ENCODE measurements at places on chromosomes 16 and 17.

GRCh38 chr17:44105941-44106340 lies 17.5 kb downstream of the HDAC5 start:
- DNase-seq, result peak; percentile 48

- no peak for DNase-seq
These were observed 3.7 kb upstream of the DPEP2 start for GRCh38 chr16:68003031-68003430.

DNA sequence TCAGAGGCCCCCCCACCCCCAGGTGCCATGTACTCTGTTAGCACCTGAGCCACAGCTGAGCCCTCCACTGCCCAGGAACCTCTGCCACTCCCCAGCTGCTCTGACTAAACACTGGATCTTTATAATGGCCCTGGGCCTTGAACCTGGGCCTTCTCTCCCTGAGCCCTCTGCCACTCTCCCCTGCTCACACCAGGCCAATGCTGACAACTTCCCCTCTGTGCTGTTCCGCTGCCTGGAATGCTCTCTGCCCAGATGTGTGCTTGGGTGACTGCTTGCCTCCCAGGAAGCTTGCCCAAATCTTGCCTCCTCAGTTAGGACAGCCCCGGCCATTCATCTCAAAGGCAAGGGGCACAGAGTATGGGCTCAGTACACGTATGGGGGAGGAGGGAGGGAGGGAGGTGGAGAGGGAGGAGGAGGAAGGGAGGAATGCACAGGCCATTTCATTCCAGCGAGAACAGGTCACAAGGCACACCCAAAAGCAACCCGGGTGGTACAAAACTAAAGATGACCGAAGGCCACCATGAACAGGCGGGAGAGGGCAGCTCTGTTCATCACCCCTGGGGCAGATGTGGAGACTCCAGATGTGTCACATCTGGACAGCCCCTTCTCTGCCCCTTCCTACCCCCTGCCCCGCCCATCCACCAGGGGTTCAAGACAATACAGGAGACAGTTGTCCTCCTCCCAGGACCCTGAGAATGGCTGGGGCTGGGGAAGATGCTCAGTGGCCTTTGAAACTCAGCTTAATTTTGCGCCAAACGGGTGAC lies 15.3 kb upstream of the TNFRSF13B start:
- DNase-seq, result no peak

DNA sequence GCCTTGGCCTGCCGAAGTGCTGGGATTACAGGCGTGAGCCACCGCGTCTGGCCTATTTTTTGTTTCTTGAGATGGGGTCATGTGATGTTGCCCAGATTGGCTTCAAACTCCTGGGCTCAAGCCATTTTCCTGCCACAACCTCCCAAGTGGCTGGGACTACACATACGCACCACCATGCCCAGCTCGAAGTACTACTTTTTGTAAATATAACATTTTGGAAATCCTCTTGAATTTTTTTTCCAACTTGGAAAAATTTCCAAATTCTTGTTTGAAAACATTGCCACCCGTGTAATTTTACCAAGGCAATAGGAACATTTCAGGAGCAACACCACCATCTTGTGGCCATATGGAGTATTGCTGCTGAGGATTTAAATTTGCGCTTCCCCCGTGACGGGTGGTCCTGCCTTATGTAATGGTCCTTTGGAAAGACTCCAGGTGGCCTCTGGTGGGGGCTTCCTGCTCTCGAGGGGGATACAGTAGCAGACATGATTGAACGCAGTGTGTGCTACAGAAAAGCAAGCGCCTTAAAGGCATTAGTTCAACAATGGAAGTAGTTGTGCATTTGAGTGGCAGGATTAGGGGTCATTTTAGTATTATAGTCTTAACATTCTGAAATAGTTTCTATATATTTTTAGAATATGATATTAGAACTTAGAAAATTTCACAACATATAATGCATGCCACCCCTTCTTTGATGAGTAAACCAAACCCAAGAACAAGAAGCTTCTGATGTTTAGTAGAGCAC lies 8.0 kb downstream of the FLYWCH1 start:
- peak; percentile 72 for DNase-seq

DNA sequence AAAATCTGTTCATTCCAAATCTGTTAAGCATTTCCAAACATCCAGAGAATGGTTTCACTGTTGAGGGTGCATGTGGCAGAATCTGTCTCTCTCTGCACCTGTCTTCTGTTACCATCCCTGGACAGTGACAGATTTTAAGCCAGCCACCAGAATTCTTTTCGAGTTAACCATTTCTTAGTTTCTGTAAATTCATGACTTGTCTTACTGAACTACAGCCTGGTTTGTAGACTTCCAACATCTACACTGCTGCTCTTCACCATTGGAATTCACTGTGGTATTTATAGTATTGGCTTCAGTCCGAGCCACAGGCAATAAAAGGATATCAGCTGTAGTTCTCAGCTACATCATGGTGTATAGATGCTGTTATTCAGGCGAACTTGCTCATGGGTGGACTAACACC lies 47.6 kb downstream of the GOSR1 start:
- DNase-seq, result no peak

DNA sequence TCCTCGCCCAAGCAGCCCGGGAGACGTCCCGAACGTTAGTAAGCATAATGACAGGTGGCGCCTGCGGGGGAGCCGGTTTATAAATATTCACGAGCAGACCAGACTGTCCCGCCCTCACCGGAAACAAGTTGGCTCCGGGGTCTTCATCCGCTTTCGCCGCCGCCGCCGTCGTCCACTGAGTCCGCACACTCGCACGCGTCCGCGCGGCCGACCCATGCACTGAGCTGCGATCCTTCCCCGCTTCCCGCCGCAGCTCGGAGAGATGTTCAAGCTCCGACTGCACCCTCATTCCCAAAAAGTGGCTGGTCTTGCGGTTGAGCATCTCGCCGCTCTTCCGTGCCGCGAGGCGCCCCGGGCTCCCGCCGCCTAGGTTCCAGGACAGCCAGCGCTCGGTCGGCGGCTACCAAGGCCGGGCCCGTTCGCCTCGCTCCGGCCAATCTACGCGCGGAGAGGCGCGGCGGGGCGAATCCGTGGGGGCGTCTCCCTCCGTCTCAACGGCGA lies 385 bp downstream of the CFAP119 start:
- peak; percentile 61 for DNase-seq

DNA sequence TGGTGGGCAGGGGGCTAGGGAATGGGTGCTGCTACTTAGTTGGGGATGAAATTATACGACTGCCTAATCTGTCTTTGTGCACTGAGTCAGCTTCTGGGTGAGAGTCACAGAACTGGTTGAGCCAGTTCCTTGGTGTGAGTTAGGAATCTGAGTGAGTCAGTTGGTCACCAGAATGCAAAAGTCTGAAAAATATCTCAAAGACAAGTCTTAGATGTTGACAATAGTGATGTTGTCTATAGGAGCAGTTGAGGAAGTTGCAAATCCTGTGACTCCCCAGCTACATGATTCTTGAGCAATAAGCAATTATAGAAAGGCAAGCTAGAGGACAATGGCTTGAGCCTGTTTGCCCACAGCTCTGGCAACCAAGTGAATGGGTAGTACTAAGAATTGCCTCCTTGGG lies 399.2 kb downstream of the CNTNAP4 start:
- peak; percentile 72 for DNase-seq

GRCh38 chr17:75463603-75464002 lies 7.2 kb downstream of the TMEM94 start:
- DNase-seq, result no peak

- no peak for DNase-seq
These were observed 369 bp upstream of the BTBD17 start for GRCh38 chr17:74362069-74362405.

- no peak for DNase-seq
These were observed 25.3 kb downstream of the MBTPS1 start for GRCh38 chr16:84091460-84091859.

- DNase-seq, result peak; percentile 90
These were observed 956 bp upstream of the IST1 start for GRCh38 chr16:71894229-71894920.

DNA sequence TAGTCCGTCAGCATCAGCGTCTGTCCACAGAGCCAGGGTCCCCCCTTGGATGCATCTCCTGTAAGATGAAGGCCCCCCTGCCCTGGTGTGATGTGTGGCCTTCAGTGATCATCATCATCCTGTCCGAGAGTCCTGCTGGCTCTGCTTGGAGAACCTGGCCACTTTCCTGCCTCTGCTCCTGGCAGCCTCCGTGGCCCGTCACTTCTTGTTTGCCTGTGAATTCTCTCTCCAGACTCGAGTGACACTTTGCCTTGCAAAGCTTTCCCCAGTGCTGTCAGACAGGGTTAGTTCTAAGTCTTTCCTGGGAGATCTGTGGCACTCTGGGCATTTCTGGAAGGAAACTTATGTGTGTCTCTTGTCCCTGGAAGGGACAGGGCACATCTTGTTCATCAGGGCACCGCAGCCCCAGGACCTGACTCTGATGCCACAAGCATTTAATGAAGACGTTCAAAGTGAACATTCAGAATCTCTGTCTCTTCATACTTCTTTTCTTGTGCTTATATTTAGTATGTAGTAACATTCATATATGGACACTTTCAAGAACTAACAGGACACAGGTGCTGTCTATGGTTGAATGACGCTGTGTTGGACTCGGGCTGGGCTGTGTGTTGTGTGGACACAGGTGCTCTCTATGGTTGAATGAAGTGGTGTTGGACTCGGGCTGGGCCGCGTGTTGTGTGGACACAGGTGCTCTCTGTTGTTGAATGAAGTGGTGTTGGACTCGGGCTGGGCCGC lies 68.5 kb downstream of the RPTOR start:
- no peak for DNase-seq

DNA sequence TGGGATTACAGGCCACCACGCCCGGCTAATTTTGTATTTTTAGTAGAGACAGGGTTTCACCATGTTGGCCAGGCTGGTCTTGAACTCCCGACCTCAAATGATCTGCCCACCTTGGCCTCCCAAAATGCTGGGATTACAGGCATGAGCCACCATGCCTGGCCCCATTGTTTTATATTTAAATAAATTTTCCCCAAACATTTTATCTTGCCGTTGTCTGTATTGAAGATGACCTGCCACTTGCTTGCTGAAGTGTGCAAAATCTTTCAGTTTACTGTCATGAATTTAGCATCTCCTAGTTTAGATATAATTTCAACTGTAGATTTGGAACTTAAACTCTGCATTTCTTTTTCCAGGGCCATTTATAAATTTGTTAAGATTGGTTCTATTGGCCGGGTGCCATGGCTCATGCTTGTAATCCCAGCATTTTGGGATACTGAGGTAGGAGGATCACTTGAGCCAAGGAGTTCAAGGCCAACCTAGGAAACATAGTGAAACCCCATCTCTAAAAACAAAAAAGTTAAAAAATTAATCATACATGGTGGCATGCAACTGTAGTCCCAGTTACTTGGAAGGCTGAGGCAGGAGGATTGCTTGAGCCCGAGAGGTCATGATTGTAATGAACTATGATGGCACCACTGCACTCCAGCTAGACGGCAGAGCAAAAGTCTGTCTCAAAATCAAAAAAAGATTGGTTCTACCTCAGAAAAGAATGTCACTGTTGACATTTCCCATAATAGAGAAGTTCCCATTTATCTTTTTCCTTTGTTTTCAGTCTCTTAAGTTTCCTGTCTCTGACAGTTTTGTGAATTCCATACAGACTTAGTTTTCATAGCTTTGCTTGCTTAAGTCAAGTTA lies 84.4 kb downstream of the VMP1 start:
- no peak for DNase-seq

- no peak for DNase-seq
These were observed 17.7 kb downstream of the KIF19 start for GRCh38 chr17:74343526-74344284.

DNA sequence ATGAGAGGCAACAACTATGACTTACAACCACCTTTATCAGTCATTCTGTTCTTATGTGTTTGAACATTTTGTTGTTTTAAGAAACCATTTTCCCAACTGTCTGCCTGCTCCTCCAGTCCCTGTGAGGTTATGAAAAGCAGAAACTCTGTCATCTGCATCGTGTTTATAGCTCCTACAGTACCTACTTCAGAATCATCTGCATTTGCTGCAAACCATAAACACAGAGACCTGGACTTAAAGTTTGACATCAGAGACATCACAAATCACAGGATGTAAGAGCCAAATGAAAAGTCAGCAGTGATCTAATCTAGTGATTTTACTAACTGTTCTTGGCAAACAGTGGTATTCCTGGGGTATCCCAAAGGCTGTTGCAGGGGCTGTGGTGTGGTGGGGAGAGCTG lies 55.2 kb downstream of the CDH11 start:
- DNase-seq, result no peak
